ENCODE measurements at places on chromosomes 7 and 10.
A peak's percentile ranks its signal among the peaks of the same experiment; 100 is the strongest.

GRCh38 chr7:36023033-36023560 is 130.0 kb upstream of the EEPD1 start:
- no peak for DNase-seq

DNA sequence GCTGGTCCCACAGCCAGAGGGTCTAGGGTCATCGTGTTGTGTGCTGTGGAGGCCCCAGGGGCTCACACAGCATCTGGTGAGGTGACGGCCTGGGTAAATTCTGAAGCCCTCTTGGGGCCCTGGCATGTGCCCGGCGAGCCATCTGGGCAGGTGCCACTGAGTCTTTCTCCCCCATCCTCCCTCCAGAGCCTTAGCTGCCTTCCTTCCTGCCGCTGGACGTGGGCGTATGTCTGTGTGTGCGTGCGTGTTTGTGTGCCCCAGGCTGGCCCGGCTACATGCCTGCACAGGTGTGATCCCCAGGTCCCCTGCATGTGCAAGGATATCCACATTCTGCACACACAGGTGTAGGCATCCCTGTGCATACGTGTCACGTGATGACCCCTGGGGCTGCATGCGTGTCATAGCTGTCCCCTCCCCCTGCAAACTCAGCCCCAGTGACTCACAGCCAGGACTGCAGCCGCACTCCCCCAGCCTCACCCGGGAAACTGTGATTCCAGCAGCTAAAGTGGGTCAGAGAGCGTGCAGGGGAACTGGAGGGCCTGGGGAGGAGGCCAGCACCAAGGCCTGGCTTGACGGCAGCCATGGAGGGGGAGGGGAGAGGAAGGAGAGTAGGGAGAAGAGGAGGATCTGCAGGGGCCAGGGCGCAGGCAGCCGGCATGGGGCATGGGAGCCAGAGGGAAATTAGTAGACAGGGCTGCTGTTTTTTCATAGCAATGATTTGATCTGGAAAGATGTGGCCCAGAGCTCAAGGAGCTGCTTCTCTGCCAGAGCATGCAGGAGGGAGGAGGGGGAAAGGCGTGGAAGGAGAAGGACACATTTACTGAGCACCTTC is 46.4 kb downstream of the ELFN1 start:
- peak; percentile 26 for DNase-seq

GRCh38 chr7:13656330-13656729 is 333.1 kb downstream of the ETV1 start:
- no peak for DNase-seq

- DNase-seq = peak; percentile 69
Observed at GRCh38 chr7:18257711-18258110, 230.1 kb upstream of the PRPS1L1 start.
